ENCODE measurements at places on chromosomes 2 and 18.

- DNase-seq, result peak; percentile 79
These were observed 36.1 kb downstream of the TET3 start for GRCh38 chr2:74020702-74021406.

GRCh38 chr2:54380670-54381069 is 75.5 kb upstream of the SPTBN1 start:
- no peak for DNase-seq

DNA sequence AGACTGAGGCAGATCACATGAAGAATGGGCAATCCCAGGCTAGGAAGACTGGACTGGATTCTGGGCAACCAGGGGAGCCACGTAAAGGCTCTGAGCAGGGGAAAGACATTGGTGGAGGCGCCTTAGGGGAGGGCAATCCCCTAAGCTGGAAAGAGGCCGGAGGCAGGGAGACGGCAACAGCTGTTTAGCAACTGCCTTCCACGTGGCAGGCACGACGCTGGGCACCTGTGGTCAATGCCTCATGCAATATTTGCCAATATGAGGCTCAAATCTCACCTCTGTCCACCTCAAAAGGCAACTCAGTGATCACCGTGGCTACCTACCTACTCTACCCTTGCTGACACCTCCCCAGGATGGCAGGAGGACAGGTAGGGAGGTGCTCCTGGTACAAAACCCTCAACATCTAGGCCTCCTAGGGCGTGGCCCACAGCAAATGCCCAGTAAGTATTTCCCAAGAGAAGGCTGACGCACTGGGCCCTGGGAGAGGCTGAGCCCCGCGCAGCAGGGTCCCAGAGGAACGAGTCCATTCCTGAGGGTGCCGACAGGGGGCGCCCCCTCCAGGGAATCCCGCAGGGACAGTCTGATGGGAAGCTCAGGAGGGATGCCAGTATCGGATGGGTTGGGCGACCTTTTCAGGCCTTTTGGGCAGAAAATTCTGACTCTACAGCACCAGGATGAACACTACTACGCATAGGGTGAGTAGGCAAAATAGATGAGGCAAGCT is 8.9 kb downstream of the BOLA3 start:
- DNase-seq, result no peak

- no peak for DNase-seq
These were observed 90.9 kb downstream of the LOXHD1 start for GRCh38 chr18:46566111-46566510.
